ENCODE measurements at places on chromosomes 6 and 20. TPM values are rescaled to one million over a fixed set of nuclear protein-coding genes. Genes with fewer than 3 reads are reported as not detected.

The RIPOR3 gene
- polyA plus RNA-seq = not detected

The THEMIS gene
- 0.13 TPM for polyA plus RNA-seq

The C20orf204 gene
- polyA plus RNA-seq = not detected

- DNase-seq = no peak
- no peaks in the 10 kb centered on the region for H3K36me3 ChIP-seq
- H3K4me3 ChIP-seq = no peak overlapping the region
- no peak overlapping the region for H3K27ac ChIP-seq
Observed at GRCh38 chr6:13724182-13724581, 12.5 kb upstream of the RANBP9 start.

- no peak overlapping the region for H3K27ac ChIP-seq
- H3K27me3 ChIP-seq = no peaks in the 10 kb centered on the region
- H3K4me1 ChIP-seq = no peaks in the 10 kb centered on the region
- no peak for DNase-seq
Observed at GRCh38 chr6:48826901-48827701, 636.0 kb downstream of the MMUT start.
